ENCODE measurements at places on chromosomes 11 and 22.

DNA sequence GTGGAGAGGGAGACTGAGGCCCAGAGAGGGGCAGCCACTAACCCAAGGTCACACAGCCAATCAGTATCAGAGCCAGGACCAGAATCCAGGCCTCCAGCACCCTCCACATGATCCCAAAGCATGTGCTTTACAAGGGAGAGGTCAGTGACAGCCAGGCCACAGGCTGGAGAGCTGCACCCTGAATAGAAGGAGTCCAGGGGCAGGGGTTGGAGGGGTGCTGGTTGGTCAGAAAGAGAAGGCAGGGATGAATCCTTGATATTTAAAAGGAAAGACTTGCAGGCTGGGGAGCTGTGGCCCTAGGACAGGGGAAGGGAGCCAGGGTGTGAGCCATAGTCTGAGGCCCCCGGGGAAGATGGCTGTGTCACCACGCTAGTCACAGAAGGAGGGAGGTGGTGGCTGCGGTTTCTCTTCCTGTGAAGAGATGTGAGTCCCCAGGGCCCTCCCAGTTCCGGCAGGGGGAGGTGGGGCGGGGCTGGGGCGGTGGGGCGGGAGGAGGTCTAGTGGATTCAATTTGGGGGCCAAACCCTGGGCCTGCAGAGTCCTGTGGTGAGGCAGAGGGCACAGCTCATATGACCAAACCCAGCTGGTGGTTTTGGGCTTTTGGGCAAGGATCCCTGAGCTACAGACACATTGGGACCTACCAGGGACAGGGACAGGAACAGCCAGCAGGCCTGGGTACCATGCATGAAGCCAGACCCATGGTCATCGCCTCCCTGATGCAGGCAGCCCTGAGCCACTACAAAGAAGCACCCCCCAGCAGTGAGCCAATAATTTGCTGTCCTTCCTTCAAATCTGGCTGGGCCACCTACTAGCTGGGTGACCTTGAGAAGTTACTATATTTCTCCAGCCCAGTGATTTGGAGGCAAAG, 14.0 kb downstream of the RAC2 start:
- DNase-seq = no peak

DNA sequence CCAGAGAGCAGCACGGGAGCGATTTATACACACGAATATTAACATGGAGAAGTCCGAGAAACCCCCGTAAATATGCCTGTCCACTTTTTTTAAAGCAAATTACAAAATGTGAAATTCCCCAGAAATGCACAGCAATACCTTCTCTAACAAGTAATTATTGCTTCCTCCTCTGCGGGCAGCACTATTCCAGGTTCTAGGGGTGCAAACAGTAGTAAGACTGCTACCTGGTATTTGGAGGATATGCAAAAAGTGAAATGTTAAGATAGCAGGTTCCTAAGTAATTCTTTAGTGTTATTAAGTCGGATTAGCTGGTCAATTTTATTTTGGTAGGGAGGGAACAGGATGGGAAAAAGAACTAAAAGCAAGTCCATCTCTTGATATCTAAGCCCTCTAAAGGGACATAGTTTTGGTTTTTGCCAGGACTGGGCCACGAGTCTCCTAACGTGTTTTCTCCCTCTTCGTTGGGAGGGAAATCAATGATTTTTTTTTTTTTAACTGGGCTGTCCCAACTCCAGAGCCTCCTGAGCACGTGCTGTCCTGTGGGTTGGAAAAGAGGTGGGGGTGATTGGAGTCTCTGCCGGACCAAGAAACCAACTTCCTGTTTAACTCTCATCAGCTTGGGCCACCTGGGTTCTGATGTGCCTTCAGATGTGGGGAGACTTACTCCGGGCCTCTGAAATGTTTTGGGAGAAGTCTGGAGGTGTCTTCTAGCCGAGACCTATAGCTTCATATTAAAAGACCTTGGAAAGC, 1.7 kb upstream of the XBP1 start:
- DNase-seq = no peak

- no peak for DNase-seq
Measured at GRCh38 chr11:60672255-60672654, 27.2 kb upstream of the MS4A8 start.

DNA sequence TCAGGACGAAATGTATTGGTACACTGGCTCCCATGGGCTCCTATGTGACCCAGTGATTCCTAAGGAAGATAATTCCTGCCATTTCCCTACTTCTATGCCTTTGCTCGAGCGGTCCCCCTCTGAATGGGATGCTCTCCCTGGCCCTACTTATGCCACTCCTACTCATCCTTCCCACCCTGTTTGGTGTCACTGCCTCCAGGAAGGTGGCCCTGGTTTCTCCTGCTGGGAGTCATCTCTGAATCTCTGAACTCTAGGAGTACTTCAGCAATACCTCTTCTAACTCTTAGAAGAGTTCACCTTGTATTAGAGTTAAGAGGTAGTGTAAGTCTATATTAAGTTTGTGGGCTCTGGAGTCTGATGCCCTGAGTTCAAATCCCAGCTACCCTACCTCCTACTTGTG, 35.5 kb upstream of the LRRC55 start:
- no peak for DNase-seq

DNA sequence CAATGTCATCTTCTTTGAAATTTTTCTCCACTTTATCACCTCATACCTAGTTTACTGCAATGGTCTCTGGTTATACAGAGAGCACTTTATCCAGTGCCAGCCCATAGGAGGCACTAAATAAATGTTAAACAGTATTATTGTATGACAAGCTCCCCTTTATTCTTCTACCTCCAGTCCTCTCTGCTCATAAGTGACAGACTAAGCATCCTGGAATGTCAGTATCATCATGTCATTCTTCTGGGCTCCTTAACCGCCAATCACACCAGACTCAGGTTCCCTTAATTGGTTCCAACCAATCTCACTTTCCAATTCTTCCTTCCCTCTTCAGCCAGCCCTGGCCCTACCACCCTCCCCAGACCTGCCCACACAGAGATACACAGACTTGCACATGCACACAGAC, 93.1 kb downstream of the RPL27A start:
- no peak for DNase-seq

GRCh38 chr11:88521799-88522201, 184.3 kb upstream of the CTSC start:
- DNase-seq = no peak

- DNase-seq = no peak
Measured at GRCh38 chr11:10604340-10604748, 35.9 kb upstream of the LYVE1 start.

DNA sequence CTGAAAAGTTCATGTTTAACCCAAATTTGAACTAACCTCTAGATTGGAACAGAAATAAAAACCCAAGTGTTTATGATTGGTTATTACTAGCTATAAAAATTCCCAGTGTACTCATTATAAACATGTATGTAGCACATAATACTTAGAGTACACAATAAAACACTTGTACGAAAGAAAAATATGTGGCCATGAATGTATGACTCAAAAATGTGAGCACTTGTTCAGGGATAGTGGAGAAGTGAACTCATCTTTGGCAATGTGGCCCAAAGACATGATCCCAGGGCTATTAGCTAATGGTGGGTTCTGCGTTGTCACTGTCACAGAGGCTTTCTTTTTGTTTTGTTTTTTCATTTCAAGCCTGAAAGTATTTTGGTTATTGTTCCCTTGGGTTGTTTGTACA, 72.0 kb downstream of the PPFIBP2 start:
- no peak for DNase-seq

DNA sequence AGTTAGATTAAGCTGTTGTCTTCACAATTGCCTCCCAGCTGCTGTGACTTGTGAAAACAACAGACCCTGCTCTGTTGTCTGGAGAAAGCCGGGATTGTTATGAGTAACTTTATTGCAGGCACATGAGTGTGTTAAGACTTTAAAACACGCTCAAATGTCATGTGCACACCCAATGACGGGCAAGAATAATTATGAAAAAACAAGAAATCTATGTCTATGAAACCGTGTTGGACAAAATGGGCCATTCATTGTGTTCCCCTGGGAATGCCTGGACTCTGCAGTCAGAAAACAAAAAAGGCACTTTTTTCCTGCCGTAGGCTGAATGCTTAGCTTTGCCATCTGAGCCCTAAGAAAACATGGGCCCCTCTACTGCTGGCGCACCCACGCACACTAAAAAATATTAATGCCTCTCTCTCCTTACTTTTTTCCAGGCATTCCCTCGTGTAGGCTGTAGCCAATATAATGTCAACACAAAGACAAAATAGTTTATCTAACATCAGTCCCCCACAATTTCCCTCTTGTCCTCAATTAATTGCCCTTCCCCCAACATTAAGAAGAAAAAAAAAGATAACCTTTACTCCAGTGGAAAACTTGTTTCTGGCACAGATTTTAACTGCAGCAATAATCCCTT, 207.9 kb downstream of the SOX6 start:
- no peak for DNase-seq

DNA sequence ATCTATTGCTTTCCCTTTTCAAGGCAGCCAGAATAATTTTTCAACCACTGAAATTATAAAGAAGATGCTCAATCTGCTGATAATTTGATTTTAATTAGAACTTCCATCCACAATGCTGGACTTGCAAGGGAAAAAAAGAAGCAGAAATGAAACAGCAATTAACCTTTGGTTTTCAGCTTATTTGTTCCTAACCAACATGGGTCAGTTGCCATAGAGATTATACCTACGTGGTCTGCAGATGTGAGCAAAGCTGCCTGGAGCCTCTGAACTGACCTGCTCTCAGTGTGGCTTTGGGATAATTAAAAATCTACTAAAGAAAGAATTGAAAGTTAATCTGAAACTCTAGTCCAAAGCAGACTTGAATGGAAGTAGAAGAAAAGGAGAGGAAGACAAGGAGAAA, 195.7 kb upstream of the API5 start:
- DNase-seq = no peak

DNA sequence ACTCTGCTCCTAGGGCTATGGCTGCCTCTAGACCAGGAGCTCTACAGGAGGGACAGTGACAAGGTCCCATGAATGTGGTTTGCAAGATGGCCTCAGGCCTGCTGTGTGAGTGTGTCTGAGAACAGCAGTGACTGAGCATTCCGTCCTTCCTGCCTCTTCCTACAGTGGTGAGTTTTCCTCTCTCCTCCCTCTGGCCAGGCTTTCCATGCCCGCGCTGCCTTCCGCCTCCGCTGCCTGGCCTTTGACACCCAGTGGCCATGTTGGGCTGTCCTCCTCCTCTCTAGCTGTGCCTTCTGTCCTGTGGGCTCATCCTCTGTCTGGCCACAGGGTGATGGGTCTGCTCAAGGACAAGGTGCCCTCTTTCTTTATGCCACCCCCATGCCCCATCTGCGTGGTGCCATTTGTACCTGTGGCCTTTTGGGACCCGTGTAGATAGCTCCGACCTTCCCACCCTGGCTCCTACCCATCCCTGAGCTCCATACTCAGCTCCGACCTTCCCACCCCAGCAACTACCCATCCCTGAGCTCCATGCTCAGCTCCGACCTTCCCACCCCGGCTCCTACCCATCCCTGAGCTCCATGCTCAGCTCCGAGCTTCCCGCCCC, 970.4 kb downstream of the BRD1 start:
- DNase-seq = no peak

DNA sequence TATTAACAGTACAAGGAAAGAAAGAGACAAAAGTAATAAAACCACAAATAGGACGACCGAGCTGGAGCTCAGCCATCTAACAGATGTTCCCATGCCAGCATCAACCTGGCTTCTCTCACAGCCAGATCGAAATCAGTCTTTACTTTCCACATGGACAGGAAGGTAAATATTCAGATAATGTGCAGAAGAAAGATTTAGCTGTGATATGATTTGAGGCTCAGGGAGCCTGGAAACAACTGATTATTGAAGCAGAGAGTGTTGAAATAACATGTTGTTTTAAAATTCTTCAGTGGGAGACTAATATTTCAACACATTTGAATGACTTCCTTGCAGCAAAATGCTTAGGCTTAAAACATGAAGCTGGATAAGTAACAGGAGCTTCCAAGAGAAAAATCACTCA, 546.8 kb downstream of the ETS1 start:
- DNase-seq = no peak

- DNase-seq = no peak
Measured at GRCh38 chr11:130085671-130086290, 16.1 kb downstream of the APLP2 start.

- no peak for DNase-seq
Measured at GRCh38 chr11:70816156-70816678, 417.9 kb downstream of the CTTN start.

DNA sequence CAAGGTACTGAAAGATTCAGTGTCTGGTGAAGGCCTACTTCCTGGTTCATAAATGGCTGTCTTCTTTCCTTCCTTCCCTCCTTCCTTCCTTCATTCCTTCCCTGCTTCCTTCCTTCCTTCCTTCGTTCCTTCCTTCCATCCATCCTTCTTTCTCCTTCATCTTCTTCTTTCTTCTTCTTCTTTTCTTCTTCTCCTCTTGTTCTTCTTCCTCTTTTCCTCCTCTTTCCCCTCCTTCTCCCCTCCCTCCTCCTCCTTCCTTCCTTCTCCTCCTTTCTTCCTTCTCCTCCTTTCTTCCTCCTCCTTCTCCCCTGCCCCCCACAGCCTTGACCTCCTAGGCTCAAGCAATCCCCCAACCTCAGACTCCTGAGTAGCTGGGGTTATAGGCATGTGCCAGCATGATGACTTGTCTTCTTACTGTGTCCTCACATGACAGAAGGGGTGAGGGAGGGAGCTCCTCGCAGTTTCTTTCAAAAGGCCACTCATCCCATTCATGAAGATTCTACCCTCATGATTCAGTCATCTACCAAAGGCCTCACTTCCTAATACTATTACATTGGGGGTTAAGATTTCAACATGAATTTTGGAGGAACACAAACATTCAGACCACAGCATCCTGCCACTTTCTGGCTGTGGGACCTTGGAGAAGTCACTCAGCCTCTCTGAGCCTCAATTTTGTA, 22.6 kb upstream of the CCDC134 start:
- DNase-seq = no peak

DNA sequence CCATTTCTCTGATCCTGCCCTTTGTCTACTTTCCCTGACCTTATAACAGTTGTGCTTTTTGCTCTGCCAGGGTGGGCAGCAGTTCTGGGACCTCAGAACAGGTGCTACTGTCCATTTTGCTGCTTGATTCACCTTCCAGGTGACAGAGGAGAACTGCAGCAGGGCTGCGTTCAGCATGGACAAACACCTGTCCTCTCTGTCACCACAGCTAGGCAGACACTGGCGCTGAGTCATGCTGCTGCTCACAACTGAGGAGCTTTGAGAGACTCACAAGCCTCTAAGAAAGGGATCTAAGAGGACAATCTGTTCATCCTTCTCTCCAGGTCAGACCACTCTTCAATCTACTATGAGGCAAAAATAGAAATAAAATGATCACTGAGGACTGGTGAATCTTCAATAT, 1144.5 kb upstream of the CCDC90B start:
- no peak for DNase-seq

GRCh38 chr11:65810046-65810868, 23.4 kb downstream of the OVOL1 start:
- no peak for DNase-seq

Data from DMS79 treated with DMSO at 0.1 percent for 48 hours (cell line).